ENCODE measurements at places on chromosomes 16 and 17.

DNA sequence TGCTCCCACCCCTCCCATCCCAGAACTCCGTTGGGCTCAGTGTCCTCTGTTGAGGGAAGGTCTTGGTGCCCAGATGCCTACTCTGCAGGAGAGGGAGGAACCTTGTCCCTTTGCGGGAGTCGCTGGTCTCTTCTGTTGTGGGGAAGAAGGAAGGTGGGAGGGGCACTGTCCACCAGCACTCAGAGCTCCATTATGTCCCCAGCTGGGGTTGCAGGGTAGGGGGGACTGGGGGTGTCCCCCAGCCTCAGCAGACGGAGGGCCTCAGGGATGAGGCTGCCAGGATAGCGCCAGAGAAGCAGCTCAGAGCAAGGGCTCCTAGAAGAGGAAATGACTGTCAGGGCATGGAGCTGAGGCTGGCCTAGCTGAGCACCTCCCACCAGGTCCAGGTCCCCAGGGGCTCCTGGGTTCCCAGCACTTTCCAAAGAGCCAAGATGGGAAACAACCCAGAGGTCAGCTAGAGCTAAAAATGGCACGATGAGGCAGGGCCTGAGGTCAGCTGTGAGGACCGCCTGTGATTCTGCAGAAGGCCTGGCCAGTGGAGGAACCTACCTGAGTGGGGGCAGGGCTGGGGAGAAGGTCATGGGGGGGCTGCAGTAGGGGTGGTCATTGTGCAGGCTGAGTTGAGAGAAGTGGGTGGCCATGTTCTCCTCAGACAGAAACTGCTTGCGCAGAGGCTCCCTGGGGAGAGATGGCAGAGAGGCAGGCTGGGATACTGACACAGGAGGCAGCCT lies 893 bp downstream of the HCFC1R1 start:
- no peak for DNase-seq

DNA sequence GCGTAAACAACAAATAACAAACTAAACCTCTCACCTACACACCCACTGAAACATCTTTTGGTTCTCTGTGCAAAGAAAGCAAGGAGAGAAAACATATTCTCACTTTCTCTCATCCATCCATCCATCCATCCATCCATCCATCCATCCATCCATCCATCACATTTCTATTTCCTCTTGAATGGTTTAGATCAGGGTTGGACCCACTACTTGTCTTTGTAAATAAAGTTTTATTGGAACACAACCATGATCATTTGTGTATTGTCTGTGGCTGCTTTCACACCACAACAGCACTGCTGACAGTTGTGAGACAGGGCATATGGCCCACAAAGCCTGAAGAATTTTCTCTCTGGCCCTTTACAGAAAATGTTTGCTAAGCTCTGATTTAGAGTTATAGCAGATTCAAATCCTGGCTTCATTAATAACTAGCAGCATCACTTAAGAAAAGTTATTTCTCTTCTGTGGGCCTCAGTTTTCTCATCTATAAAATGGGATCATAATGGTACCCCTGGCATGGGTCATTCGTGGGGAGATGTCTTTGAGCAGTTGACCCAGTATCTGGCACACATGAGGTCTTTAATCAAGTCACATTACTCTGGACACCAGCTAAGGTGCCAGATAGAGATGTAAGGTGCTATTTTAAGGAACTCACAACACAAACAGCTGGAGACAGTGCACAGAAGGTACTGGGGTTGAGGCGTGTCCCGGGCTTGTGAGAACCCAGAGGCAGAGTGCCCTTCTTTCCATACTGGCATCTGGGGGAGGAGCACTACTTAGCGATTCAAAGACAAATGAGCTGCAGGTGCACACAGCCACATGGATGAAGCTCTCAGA lies 146.3 kb downstream of the CMIP start:
- DNase-seq = no peak

GRCh38 chr17:48561884-48562810 lies 16.0 kb downstream of the HOXB4 start:
- no peak for DNase-seq

DNA sequence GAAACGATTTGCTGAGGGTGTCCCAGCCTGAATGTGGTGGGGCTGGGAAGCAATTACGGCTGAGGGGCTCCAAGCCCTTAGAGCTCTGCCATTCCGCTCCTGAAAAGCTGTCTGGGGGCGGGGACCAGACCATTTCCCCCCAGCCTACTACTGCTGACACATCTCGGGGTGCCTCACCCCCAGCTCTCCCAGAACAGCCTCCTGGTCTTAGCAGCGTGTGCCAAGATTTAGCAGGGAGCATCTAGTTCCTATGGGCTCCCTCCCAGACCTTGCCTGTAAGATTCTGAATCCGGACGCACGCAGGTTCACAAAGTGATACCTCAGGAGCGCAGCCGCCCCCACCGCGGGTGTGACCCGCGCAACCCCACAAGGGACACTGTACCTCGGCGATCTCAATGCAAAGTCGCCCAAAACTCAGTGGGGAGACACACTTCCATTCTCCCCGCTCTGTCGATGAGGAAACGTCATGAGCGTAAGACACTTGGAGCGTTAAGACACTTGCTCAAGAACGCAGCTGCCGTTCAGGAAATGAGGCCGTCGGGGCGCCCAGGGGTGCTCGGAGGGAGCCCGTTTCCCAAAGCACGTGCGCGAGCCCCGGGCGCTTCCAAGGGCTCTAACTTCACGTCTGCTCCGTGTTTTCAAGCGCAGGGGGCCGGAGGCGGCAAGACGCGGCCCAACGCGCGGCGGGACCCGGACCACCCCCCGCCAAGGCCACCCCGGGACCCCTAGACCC lies 629 bp downstream of the GEMIN4 start:
- peak; percentile 64 for DNase-seq

DNA sequence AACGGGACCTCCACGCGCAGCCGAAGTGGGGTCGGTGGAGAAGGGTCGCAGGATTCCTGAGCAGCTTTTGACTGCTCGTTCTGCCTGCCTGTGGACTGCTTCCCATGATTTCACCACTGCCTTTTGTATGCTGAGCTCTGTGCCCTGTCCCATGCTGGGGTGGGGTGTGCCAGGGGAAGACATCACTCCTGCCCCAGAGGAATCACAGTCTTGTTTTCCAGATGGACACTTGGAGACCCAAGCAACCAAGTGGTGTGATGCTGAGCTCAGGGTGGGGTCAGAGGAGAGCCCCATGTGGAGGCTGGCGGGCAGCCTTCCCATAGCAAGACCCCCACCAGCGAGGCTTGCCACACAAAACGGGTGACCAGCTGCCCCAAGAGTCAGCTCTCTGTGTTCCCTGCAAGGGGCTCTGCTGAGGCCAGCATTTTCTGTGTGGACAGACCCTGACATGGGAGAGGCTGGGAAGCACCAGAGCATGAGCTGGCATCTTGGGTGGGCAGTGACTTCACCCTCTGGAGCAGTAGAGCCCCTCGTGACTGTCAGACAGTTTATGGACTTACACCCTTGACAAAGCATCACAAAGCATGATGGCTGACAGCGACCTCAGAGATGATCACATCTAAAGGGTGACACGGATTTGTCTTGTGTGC lies 111.9 kb downstream of the GNAO1 start:
- no peak for DNase-seq

DNA sequence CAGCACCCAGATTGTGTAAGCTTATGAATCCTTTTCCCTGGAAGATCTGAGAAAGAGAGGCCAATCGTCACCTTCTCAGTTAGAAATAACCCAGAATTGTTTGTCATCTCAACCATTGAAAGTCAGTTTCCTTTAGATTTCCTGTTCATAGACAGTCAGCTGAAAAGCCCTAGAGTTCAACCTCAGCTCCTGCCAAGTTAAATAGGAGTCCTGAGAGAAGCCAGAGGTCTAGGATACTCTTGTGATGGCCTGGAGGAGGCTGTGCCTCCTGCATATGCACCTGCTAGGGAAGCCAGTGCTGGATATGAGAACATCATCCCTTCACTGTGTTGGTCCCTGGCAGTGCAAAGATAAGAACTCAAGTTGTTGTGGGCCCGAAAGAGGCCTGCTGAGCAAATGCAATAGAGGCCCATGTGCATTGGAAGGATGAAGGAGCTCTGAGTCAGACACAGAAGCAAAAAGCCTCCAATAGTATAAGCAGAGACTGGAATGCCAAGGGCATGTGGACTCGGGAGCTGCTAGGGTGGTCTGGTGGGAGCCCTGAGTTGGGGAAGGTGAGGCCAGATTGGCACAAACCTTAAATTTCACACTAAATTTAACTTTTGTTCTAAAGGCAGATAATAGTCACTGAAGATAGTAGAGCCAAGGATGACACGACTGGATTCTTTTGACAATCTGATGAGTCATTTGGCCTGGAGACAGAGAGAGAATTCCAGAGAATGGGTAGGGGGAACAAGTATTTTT lies 520.9 kb upstream of the CDH5 start:
- no peak for DNase-seq

DNA sequence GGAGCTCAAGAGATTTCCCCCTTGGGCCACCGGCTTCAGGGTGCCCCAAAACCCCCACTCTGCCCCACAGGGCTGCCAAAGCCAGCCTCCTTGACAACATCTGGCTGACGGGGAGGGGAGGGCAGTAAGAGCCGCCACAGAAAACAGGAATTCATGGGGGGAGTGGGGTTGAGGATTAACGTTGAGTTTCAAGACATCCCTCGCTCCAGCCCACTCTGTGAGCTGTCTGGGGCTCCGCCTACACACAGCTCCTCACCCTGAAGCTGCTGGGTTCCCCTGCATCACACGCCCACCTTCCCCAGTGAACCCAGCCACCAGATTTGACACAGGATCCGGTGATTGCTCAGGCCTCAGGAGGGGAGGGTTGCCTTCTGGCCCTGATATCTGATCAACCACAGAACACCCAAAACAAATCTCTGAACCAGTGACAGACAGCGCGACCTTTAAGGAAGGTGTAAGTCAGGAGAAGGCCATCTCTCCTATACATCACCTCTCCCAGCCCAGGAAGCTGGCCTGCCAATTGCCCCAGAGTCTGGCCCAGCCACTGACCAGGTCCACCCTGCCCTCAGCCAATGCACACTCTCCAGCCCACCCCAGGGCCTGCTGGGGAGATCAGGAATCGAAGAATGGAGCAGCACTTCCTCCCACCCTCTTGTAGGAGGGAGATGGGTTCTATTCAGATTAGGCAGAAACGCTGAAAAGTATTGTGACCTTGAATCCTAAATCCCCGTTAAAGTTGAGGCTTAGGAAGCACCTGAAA lies 132.1 kb downstream of the CLEC16A start:
- peak; percentile 27 for DNase-seq

DNA sequence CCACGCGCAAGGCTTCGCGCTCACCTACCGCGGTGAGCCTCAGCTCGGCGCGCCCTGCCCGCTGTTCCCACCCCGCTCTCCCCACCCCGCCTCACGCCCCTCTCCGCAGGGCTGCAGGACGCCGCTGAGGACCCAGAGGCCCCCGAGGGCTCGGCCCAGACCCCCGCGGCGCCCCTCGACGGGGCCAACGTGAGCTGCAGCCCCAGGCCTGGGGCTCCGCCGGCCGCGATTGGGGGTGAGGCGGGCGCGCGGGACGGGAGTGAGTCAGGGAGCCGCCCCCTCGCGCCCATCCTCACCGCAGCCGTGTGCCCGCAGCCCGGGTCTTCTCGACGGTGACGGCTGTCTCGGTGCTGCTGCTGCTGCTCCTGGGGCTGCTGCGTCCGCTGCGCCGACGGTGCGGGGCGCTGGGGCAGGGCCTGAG lies 1.9 kb upstream of the PAQR4 start:
- DNase-seq = no peak

- DNase-seq = peak; percentile 60
Measured at GRCh38 chr17:12627781-12628451, 37.8 kb upstream of the MYOCD start.

GRCh38 chr17:49201481-49201927 lies 8.9 kb downstream of the GNGT2 start:
- DNase-seq = no peak

GRCh38 chr17:56723421-56723820 lies 110.3 kb downstream of the C17orf67 start:
- DNase-seq = no peak

- DNase-seq = no peak
Measured at GRCh38 chr16:4989391-4990006, 31.4 kb downstream of the SEC14L5 start.

DNA sequence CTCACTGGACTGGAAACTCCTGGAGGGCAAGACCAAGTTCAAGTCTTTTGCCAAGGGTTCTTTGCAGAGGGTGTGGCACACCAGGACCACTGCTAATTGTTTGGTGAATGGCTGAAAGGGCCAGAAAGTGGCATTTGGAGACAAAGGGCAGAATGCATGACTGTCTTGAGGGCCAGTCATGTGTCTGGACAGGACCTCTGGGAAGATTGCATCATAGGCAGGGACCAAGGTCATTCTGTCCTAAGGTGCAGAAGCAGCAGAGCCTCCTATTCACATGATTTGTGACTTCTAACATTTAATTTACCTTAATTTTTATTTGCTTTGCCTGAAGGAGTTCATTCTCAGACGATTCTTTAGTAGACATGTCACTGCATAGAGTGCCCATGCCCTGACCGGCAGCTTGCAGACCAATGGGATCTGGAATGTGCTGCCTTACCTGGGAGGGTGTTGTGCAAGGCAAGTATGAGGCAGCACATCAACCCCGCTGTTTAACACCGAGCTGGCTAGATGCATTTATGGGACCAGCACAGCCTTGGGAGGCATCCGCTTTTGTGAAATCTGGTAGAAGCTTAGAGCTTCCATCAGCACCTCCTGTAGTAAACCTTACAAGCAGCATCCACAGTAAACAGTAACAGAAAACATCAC lies 62.3 kb upstream of the MAF start:
- DNase-seq = no peak

DNA sequence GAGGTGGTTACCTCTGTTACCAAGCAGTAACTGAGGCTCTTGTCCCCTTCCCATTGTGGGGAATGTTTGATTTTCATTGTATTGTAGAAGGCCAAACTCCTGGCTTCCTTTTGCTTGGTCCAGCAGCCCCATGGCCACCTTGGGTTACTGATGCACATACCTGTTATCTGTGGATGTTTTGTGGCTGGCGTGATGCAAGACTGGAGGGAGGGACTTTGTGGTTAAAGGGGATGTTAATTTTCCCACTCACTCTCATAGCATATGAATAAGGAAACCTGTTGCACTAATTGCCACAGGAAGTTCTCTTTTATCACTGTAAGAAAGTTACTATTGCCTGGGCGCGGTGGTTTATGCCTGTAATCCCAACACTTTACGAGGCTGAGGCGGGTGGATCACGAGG lies 168.6 kb upstream of the HS3ST4 start:
- DNase-seq = no peak

GRCh38 chr17:876272-876671 lies 94.1 kb downstream of the MRM3 start:
- DNase-seq = no peak

DNA sequence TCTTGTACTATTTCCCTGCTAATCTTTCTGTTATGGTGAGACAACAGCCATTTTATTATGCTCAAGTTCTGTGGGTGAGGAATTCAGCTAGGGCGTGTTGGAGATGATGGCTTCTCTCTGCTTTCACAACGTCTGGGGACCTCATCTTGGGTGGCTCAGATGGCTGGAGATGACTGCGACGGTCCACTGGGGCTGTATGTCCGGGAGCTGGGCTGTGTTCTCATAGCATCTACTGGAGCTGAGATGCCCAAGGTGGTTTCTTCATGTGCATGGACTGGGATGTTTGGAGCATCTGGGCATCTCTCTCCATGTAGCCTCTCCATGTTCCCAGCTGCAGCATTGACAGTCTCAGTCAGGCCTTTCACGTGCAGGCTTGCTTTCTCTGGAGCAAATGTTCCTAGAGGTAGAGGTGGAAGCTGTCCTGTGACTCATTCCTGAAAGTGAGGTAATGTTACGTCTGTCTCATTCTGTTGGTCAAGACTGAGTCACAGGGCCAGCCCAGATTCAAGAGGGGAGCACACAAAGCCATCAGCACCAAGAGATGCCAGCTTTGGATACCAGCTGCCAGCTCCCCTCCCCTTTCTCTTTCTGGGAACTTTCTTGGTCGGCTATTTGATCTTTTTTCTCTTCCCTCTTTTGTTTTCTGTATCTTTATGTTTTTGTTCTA lies 96.2 kb downstream of the RAP1GAP2 start:
- DNase-seq = no peak

- no peak for DNase-seq
Measured at GRCh38 chr17:41116297-41116696, 1.9 kb downstream of the KRTAP4-11 start.

All from eye (tissue), 1 donor.